CD4-positive, alpha-beta T cell treated with Interleukin-15 for 1 hour (primary cell): ENCODE measurements at places on chromosomes 7 and 10.

DNA sequence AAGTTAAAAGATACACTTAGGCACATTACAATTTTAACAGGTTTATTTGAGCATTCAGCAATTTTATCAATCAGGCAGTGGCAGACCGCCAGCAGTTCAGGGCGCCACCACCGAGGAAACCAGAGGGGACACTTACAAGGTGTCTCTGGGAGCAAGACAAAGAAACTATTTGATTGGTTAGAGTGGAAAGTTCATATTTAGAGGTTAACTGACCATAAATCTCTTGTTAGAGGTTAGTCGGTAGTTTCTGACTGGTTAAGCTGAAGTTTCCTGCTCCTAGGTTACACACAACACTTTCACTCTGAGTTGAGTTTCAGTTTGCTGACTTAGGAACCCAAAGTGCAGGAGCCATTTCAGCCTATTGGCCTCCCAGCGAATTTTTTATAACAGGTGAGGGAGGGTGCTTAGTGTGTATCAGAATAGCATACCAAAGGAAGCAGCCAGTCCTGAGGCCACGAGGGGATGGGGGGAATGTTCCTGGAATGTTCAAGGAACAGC lies 10.8 kb upstream of the PVRIG start:
- no peak for DNase-seq

GRCh38 chr7:73887762-73888161 lies 26.8 kb downstream of the TMEM270 start:
- no peak for DNase-seq

DNA sequence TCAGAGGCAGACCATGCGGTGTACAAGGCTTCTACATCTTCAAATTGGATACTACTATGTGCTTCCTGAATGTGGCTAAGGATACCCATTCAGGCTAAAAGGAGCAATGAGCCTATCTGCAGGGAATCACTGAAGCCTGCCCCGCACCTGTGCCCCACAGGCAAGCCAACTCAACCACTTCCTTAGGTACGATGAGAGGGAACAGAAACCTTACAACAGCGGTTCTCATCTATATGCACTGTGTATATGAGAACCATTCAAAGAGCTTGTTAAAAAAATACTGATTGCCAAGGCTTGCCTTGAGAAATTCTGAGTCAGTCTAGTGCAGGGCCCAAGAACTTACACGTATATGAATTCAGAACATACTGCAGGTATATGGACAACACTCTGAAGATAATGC lies 679.6 kb downstream of the PARD3 start:
- DNase-seq, result no peak

DNA sequence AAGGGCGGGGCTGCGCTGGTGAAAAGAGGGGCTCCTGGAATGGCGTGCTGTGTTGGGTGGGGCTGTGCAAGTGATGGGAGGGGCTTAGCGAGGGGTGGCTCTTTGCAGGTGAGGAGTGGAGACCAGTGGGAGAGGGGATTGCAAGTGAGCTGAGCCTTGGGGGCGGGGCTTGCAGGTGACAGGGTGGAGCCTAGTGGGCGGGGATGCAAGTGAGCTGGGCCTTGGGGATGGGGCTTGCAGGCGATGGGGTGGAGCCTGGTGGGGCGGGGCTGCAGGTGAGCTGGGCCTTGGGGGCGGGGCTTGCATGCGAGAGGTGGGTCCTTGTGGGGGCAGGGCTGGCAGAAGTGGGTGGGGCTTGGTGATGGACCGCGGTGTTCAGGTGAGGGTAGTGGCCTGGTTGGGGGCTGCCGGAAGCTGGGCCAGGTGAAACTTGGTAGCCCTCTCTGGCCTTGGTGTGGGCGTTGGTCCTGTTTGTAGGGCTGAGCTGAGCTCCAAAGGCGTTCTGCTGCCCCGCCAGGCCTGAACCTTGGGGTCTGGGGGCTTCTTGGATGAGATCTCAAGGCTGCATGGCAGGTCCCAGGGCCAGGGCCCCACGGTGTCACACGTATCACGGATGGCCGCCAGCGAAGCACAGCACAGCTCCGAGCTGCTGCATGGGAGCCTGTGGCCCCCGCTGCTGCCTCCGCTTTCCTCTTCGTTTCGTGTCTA lies 743 bp upstream of the PITRM1 start:
- no peak for DNase-seq

- DNase-seq, result no peak
Observed at GRCh38 chr7:124840435-124840834, 74.8 kb upstream of the GPR37 start.

DNA sequence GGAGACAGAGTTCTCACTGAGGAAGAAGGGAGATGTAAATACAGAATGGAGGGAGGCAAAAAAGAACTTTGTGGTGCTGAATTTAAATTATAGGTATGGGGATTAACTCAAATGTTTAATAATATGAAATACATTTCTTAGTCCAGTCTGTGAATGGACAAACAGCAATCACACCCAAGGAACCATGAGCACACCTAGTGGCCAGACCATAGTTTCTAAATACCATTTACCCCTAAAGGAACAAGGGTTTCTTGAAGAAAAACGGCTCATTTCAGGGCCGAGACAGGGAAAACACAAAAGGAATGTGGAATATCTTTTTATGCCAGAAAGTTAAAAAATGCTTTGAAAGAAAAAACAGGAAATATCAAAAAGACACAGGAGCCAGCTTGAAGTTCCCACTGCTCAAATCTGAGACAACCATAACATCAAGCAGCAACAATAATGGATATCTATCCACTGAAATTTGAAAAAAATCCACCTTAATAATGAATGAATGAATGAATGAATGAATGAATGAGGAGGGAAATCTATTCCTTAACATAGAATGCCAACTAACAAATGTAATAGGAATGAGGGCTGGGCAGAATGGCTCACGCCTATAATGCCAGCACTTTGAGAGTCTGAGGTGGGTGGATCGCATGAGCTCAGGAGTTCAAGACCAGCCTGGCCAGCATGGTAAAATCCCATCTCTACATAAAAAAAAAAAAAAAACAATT lies 8.6 kb downstream of the IPMK start:
- DNase-seq, result no peak

DNA sequence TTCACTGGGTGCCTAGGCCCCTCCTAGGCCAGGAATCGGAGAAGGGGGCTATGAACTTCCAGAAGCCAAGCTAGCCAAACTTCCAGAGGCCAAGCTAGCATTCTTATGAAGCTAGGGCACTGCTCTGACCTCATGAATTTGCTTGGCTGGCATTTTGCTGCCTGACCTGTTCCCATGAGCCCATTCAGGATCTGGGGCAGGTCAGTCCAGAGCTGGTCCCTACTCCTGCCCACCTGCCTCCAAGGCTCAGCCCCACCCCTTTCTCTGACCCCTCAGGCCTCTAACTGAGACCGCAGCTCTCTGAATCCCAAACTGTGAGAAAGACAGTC lies 1.3 kb upstream of the PPIF start:
- no peak for DNase-seq

DNA sequence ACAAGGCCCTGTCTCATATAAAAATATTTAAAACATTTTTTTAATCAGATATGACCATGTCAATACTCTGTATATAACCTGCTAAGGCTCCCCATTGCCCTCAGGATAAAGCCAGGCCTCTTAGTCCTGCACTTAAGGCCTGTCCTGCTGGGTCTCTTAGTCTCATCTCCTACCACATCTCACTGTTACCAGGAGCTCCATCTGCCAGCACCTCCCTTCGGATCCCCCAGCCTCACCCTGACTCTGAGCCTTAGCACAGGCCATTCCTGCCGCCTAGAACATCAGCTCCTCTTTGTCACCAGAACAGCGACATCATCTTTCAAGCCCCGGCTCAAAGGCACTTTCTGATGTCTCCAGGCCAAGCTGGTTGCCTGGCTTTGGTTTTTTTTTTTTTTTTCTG lies 25.7 kb upstream of the GTF2IRD1 start:
- DNase-seq, result no peak

GRCh38 chr7:120583899-120584586 lies 273.9 kb downstream of the TSPAN12 start:
- no peak for DNase-seq

GRCh38 chr7:74658178-74659004 lies 873 bp downstream of the GTF2I start:
- DNase-seq, result peak; percentile 92

DNA sequence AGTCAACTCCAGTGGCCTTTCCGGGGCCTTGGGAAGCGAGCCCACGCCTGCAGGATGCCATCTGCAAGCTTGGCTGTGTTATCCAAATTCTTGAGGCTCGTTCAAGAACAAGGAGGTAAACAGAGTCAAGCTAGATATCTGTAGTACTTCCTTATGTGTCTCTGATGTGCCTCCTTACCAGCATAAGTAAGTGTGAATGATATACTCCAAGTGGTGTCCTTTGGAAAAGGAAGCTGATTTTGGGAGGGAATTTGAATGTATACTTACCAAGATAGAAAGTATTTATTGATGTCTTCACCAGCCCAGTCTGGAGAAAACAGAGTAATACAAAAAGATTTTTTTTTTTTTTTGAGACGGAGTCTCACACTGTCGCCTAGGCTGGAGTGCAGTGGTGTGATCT lies 372.3 kb upstream of the GALNT17 start:
- DNase-seq, result no peak

- DNase-seq, result no peak
Observed at GRCh38 chr10:108410236-108410635, 1245.7 kb upstream of the SORCS1 start.

DNA sequence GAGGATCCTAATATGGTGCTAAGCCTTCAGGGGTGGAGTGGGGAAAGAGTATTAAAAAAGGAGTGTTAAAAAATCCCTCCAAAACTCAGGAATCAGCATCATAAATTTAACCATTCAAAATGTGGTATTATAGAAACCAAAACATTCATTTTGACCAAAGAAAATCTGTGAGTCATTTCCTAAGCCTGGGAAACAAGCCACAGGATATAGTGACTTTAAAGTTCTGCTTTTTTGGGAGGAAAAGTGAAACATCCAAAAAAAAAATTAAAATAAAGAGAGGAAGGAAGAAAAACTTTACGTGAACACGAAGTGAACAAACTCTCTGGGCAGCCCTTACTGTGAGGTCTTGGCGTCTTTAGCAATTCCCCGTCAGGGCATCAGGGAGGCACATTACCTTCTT lies 74.0 kb upstream of the GSDME start:
- DNase-seq, result no peak

- no peak for DNase-seq
Observed at GRCh38 chr7:8373851-8374250, 59.6 kb upstream of the NXPH1 start.

GRCh38 chr10:129046065-129046681 lies 420.9 kb upstream of the MGMT start:
- DNase-seq, result no peak

GRCh38 chr10:129758207-129759021 lies 205.7 kb downstream of the EBF3 start:
- no peak for DNase-seq

DNA sequence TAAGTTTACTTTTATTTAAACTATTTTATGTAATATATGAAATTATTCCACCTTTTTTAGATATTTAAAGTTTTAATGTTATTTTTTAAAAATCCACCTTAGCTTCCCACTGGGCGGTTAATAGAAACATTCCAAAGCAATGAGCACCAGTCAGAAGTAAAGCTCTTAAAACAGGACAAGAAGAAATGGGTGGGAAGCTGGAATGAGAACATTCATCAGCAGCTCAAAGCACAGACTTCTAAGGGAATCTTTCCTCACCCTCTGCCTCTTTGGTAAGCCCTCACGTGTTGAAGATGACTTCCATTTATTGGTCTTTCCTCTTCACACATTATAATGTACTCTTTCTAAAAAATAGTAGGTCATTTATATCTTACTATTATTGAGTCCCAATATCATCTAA lies 3.1 kb downstream of the AGMO start:
- no peak for DNase-seq

GRCh38 chr10:18197706-18198105 lies 57.5 kb downstream of the CACNB2 start:
- no peak for DNase-seq

- DNase-seq, result no peak
Observed at GRCh38 chr10:77899690-77900089, 26.9 kb downstream of the DLG5 start.
